ENCODE measurements at places on chromosomes 1 and 21.
A peak's percentile ranks its signal among the peaks of the same experiment; 100 is the strongest.

DNA sequence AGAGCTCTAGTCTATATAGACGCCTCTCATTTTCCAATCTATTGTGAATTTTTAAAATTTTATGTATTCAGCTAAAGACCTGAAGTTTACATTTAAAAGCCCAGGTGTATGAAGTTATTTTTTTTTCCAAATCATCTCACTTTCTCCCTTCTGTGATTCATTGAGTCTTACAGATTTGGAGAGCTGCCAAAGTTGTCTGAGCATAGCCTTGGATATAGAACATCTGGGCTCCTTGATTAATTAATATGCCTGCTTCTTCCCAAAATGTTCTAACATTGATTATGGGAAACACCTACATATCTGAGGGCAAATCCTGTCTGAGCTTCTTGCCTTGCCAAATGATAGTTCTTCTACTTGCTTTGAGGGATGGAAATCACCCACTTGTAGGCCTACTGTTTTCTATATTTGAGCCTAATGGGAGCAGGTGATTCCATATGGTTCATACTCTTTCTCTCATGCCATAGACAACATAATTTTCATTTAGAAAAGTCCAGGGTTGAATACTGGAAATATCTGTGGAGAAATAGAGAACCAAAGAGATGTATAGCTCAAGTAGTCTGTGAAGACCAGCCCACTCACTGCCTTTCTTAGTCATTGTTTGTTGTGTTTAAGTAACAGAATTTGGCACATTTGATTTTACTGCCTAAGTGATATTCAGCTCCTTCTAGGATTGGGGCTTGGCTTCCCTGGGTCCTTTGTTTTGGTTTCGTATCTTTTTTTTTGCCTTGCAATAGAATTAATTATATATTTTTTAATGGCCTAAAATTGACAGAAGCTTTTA, 46.2 kb downstream of the MACF1 start:
- no peak for DNase-seq

DNA sequence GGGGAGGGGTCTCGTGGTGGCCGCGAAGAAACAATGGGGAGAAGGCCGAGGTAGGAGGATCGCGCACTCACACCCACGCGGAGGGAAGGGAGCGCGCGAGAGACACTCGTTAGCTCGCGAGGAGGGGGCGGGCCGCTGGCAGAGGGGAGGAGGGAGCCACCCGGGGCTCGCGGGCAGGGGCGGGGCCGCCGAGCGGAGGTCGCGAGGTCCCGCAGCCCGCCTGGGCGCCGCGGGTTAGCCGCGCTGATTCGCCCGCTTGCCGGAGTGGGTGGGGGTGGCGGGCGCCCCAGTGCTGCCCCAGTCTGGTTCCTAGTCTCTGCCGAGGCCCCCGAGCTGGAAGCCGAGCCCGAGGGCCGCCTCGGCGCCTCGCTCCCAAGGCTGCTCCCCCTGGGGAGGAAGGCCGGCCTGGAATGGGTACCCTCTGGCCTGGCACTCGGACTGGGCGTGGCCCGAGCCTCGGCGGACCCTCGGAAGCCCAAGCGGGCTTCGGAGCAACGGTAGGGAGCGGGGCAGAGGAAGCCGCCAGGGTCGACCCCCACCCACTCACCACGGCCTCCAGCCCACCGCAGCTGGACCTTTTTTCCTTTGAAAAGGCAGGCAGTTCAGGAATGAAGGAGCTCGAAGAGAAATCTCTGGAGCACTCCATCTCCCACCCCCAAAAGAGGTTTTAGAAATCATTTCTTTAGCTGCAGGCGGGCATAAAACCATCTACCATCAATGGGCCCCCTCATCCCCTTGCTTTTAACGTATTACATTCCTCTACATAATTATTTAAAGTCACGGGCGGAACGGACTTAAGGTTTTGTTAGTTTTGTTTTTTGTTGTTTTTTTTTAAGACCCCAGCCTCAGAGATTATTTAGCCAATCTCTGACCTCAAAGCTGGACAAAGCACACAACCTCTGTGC, 722 bp upstream of the TUT4 start:
- DNase-seq, result peak; percentile 95

DNA sequence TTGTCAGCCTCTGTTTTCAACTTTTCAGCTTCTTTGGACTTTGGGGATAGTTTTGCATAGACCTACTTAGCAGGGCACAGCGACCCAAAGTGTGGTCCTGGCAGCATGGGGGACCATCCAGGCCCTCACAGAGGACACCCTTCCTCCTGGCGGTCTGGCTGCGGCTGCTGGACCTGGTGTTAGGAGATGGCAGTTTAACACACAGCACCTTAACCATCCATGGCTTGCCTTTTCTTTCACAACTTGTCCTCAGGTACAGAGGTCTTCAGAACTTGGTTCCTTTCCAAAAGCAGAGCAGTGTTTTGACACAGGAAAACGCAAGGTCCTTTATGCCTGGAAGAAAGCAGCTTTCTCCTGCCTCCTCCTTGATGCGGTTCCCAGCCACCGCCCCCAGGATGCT, 68.1 kb downstream of the RHOU start:
- no peak for DNase-seq

DNA sequence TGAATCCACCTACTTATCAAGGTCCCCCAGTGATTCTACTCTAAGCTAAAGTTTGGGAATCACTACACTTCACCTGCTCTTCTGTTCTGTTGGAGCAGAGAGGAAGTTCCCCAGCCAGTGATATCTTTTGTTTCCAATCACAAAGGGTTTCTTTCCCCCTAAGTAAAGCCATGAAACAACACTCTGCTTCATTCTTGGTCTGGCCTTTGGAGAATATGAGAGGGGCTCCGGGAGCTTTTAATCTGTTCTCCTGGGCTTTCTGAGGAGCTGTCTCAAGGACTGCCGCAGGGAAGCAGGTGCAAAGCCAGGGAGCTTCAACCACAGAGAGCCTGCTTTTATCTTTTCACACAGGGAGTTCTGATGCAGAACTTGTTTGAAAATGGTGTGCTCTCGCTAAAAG, 10.1 kb upstream of the SLAMF9 start:
- no peak for DNase-seq

DNA sequence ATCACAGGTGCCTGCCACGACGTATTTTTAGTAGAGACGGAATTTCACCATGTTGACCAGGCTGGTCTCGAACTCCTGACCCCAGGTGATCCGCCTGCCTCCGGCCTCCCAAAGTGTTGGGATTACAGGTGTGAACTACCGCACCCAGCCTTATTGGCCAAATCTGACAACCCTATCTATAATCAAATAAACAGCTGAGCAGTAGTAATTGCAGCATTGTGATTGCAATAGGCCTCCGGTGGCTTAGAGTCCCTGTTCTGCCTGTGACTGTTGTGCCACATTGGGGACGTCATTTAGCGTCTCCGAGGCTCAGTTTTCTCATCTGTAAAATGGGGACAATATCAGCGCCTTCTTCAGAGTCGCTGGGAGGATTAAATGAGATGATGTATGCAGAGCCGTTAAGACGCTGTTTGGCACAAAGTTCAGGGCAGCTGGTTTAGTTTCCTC, 569 bp upstream of the CAPN2 start:
- no peak for DNase-seq

- DNase-seq, result no peak
Measured at GRCh38 chr1:165034136-165034809, 322.2 kb downstream of the LMX1A start.

- no peak for DNase-seq
Measured at GRCh38 chr1:45191418-45191783, 15.0 kb downstream of the ZSWIM5 start.

DNA sequence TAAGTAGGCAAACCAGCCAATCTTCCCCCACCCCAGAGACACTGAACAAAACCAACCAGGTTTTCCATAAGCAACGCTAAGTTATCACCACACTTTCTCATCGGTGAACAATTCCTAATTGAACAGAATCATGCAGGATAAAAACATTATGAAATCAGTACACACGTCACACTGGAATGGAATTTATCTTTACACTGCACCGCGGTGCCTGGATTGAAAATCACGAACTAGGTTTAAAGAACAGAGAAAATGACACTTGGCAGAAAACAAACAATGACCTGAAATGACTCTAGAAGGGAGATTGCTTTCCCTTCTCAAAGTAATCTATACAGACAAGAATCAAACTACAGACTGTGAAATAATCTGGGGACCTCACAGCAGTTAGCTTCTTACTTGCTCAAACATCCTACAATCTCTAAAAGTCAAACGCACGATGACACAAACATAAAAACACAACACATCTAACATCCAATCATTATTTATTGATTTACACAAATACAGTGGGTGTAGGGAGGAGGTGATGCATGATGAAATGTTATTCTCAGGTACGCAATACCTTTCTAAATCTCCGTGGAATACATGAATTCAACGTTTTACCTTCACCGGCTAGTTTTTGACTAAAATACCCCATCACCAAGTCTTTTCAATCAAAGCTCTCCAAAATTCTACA, 1.9 kb downstream of the EIF4G3 start:
- DNase-seq, result no peak

GRCh38 chr1:64062941-64063581, 140.4 kb upstream of the UBE2U start:
- DNase-seq, result no peak

DNA sequence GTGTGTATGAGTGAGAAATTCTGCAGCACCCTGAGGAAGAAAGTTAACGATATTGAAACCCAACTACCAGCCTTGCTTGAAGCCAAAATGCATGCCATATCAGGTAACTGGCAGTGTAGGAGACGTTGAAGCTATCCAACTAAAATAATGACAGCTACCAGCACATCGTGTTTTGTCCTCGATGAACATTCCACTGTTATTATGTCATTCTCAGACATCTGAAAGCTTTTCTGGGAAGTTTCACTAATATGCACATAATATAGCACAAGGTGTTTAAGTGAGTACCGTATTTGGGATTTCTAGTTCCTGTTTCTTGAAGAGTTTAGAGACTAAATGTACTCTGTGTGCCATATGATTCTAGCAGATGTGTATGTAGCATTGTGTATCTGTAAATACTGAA, 173.5 kb downstream of the DISC1 start:
- DNase-seq, result no peak

- DNase-seq, result no peak
Measured at GRCh38 chr1:64312431-64312830, 109.0 kb downstream of the UBE2U start.

- DNase-seq, result peak; percentile 5
Measured at GRCh38 chr1:3054474-3054873, 14.5 kb upstream of the PRDM16 start.

DNA sequence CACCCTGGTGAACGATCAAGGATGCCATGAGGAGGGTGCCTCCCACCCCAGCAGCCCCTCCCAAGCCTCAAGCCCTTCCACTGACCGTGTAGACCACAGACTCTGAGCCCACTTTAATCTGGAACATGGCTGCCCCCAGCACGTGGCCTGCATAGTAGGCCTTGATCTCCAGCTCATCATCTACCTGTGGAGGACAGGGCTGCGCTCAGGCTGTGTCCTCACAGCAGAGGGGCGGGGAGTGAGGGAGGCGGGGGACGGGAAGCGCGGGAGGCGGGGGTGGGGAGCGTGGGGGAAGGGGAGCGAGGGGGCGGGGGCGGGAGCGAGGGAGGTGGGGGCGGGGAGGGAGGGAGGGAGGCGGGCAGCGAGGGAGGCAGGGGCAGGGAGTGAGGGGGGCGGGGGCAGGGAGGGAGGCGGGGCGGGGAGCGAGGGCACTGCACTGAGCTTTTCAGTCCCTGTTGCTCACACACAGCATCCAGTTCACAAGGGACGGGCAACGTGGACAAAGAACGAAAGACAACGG, 7.1 kb downstream of the PUSL1 start:
- DNase-seq, result no peak

- no peak for DNase-seq
Measured at GRCh38 chr1:200179126-200179780, 151.7 kb downstream of the NR5A2 start.

- no peak for DNase-seq
Measured at GRCh38 chr1:84755216-84755615, 65.0 kb upstream of the SSX2IP start.

- DNase-seq, result no peak
Measured at GRCh38 chr1:184226100-184226487, 160.7 kb upstream of the C1orf21 start.

GRCh38 chr1:235014756-235015155, 113.9 kb downstream of the TOMM20 start:
- DNase-seq, result no peak

GRCh38 chr1:227543283-227544066, 19.9 kb upstream of the ZNF678 start:
- no peak for DNase-seq

GRCh38 chr1:176448340-176448739, 14.6 kb upstream of the PAPPA2 start:
- DNase-seq, result no peak

- DNase-seq, result no peak
Measured at GRCh38 chr1:227343206-227343605, 24.9 kb upstream of the CDC42BPA start.

- peak; percentile 35 for DNase-seq
Measured at GRCh38 chr1:25906644-25907300, 553 bp upstream of the STMN1 start.

DNA sequence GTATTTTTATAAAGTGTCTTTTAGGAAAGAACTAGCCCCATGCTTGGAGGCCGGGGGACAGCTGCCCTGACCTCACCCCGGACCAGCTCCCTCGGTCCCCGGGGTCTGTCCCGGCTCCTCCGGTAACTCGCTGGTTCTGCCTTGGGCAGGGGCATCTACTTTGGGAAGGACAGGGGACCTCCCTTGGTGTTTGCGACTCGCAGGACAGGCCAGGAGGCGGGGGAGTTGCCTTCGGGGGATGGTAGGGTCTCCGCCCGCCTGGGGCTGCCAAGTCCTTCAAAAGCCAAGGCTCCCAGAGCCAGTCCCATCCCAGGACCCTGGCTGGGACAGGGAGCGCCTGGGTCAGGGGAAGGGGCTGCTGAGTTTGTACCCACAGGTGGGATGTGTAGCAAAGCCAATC, 157.9 kb downstream of the PEX14 start:
- peak; percentile 14 for DNase-seq

DNA sequence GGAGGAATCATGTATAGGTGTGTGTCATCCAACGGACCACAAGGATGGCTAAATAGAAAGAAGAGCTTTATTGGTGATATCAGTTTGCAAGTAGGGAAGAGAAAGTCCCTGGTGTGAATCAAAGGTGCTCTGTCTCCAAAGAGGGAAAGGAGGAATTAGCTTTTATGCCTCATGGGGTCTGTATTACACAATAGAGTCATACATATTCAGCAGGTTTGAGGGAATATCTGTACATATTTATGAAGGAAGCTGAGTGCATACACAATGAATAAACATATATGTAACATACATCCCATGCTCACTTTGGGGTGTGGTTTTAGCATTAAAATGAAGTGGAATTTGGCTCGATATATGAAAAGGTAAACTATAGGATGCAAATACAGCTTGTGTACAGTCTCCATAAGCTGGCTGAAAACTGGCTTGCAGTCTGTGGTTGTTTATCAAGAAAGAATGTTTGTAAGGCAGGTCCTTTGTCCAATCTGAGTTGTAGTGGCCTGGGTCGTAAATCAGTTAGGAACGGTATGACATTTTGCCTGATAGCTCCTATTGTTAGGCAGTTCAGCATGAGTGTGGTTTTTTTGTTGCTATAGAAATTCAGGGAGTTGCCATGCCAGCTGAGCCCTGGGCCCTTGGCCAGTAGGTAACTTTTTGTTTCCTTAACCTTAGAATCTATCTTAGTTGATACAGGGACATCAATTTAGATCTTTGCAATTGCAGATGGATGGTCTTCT, 198.0 kb upstream of the ZP4 start:
- no peak for DNase-seq
